EH (cell line): ENCODE measurements at places on chromosomes 2 and 18.

GRCh38 chr2:202639231-202639630 is 4.5 kb downstream of the FAM117B start:
- no peak for DNase-seq

DNA sequence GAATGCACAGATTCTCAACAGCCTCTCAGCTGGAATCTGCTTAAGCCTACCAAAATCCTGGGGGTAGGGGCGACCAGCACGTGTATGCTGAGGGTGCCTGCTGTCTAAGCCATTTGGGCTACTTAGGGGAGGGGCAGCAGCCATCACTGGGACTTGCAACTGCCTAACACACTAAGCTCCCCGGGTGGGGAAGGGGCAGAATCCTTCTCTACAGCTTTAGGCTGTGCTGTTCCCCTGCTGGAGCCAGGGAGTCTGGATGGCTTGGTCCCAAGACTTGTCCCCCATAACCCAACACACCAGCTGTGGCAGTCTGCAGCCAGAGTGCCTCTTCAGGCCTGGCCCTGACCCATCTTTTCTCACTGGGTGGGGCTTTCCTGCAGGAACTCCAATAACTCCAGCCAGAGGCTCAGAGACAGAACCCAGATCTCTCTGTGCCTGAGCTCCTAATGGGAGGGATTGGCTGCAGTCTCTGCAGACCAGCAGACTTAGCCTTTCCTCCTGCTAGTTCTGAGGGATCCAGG is 305.4 kb upstream of the RND3 start:
- DNase-seq: no peak

DNA sequence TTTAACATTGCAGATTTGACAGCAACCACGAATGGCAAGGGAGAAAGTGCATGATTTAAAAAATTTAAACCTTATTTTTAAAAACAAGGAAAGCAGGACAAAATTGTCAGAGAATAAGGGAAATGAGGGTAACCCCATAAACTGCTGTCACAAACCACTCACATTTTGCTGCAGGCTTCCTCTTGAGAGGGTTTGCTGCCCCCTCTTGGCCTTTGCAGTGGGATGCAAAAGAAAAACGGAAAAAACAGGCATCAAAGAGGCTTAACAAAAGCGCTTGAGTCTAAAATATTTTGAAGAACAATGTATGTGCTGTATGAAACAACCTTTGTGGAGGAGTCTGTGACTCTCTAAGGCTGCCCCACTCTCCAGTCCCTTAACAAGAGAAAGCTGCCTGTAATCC is 91.6 kb downstream of the TMX3 start:
- peak; percentile 79 for DNase-seq

GRCh38 chr2:128547667-128548066 is 229.0 kb upstream of the HS6ST1 start:
- DNase-seq: no peak

- DNase-seq: peak; percentile 18
Measured at GRCh38 chr18:7830468-7830867, 263.4 kb downstream of the PTPRM start.

GRCh38 chr2:72141881-72142451 is 5.7 kb downstream of the CYP26B1 start:
- no peak for DNase-seq

GRCh38 chr18:5295231-5295920 is at the start of gene ZBTB14:
Gene ZBTB14 (minus strand): TSS chr18:5295726. CDS start chr18:5293246, 2,480 bp downstream.
- no peak for DNase-seq

DNA sequence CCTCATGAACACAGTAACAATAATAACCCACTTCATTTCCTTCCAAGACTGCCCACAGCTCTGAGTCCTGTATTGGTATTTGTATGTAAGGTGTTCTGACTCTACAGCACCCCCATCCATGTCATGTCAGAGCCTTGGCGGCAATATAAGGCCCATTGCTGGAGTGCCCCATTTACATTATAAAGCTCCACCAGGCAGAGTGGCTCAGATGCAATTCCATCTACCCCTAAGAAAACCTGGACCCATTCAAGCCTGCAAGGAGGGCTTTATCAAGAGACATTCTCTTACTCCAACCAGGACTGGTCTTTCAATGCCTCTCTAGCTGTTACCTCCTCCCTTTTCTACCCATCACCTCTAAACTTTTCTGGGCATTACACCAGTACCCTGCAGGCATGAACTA is 101.6 kb downstream of the ANTXR1 start:
- no peak for DNase-seq

DNA sequence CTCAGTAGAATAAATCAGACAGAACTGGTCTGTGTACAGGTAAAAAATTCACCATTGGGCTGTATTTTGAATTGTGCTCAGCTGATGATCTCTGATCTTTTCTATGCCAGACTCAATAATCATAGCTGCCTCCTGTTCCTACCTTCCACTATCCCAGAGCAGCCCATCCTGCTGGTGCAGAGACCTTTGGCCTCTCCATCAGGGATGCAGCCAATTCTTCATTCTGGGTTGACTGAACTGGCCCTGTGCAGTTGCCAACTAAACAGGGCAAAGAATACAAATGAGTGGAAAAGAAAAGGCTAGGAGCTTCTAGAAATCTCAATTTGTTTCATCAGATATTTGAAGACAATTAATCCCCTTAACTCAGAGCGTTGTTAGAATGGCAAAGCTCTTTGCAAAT is 1781.3 kb upstream of the CELF4 start:
- no peak for DNase-seq

GRCh38 chr2:239143858-239144712 is 256.7 kb downstream of the HDAC4 start:
- DNase-seq: peak; percentile 59

DNA sequence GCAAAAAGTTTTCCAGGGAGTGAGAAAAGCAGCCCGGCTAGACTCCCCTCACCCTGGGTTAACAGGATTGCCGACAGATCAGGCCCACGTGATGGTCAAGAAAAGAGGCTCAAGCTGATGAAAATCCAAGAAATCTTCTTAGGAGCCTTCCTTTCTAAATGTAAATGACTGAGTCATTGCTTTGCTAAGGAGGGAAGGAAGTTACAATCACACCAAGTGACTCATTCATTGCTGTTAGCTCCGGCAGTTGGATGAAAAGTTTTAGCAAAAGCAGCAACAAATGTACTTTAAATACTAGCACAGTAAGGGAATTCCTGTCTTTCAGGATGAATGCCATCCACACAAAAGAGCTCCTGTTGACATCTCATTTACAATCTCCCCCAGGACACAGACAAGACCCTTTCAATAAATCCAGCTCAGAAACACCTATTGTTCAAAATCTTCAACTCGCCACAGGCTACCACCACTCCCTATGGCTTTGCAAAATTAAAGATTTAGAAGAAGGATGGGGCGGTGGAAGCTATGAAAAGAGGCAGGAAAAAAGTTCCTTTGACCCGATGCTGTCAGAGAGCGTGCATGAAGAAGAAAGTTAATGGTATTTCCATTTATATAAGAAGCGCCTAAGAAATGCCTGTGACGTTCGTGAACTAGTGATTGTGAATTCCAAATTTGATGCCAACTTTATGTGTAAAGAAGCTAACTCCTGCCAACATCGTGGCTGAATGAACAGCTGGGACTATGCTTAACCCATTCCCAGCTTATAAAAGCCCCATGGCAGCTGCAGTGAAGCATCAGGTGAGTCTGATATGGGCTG is 153.7 kb downstream of the TGIF1 start:
- DNase-seq: peak; percentile 98

GRCh38 chr2:52097071-52097470 is 1065.1 kb upstream of the NRXN1 start:
- no peak for DNase-seq

DNA sequence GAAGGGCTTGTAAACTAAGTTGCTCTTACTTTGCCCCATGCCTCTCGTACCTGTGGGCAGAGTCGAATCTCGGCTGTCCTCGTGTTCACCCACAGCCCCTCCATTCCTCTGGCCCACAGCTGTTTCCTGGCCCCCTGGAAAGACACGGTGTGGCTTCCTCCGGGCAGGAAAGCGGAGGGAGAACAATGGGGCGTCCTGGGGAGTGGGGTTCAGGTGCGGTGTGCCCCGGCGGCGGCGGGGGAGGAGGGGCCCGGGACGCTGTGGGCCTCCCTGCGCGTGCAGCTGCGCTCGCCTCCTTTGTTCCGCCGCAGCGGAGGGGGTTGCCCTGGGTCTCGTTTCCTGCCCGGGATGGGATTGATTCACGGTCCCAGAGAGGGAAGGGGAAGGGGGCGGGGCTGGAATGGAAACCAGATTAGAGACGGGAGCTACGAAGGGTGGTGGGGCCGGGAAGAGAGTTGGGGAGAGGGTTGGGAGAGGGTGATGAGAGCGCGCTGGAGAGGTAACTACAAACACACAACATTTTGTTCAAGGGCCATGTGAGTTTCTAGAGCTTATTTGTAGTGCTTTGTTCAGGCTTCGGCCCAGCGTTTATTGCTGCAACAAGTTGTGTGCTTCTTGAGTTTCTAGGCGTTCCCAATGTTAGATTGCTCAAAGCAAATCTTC is 796 bp downstream of the MYO1B start:
- DNase-seq: peak; percentile 84

GRCh38 chr2:129923265-129924091 is 56.0 kb upstream of the RAB6C start:
- peak; percentile 44 for DNase-seq

GRCh38 chr2:160315337-160315736 is 115.3 kb upstream of the ITGB6 start:
- DNase-seq: peak; percentile 73

- no peak for DNase-seq
Measured at GRCh38 chr2:148667113-148667836, 22.7 kb downstream of the EPC2 start.

- DNase-seq: no peak
Measured at GRCh38 chr2:174593041-174593440, 4.6 kb downstream of the WIPF1 start.

- peak; percentile 20 for DNase-seq
Measured at GRCh38 chr18:3148930-3149535, 70.7 kb downstream of the MYOM1 start.

GRCh38 chr18:59712311-59712710 is 15.1 kb upstream of the CCBE1 start:
- DNase-seq: no peak

- DNase-seq: no peak
Measured at GRCh38 chr18:28382215-28382879, 205.4 kb upstream of the CDH2 start.

DNA sequence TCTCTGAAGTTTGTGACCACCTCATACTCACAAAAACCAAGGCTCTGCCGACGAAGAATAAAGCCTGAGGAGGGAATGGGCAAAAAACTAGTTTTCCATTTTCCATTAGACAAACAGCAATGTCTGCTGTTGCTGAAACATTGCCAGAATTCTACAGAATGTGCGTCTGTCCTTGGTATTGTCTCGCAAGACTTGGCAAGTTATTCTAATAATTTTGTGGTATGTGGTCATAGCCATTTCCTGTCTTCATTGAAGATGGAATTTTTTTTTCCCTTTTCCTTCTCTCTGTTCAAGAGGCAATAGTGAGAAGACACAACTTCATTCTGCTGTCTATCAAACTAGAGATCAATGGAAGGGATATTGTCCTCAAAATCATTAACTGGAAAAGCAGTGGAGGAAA is 296.1 kb downstream of the RND3 start:
- DNase-seq: peak; percentile 90

DNA sequence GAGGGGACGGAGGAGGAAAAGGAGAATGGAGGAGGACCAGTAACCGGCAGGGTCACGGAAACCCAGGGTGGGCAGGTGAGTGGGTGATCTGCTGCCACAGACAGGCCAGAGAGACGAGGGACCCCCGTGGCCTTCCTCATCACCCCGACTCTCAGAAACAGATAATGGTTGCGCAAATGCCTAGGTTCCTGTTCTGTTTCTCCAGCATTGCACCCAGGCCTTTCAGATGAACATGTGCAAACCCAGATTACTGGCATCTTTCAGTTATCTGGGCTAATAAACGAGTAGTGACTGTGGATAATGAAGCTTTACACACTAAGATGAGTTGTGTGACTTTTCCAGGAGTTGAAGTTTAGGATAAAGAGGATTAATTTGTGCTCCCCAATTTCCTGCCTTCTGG is 46.5 kb downstream of the TET3 start:
- DNase-seq: no peak

- no peak for DNase-seq
Measured at GRCh38 chr18:54263904-54264336, 5.4 kb upstream of the POLI start.

DNA sequence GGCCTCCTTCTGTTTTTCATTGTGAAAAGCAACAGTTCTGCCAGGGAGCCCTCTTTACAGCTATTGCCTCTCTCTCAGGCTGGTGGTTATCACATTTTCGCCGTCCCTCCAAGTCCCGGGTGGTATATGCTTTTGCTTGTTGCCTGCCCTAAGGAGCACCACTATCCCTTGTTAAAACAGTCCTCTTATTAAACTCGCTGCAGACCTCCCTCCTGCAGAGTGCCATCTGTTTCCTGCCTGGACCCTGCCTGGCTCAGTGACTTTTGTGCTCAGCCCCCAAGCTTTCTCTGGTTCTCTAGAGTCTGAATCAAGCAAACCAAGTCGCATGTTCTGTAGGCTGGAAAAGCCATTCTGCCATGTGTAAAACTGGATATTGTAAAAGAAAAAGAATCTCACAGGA is 72.1 kb upstream of the FHL2 start:
- no peak for DNase-seq
